Gastroesophageal sphincter (tissue), 4 donors: ENCODE measurements at places on chromosomes 5 and 9. TPM values are rescaled to one million over a fixed set of nuclear protein-coding genes. Genes with fewer than 3 reads are reported as not detected.

DNA sequence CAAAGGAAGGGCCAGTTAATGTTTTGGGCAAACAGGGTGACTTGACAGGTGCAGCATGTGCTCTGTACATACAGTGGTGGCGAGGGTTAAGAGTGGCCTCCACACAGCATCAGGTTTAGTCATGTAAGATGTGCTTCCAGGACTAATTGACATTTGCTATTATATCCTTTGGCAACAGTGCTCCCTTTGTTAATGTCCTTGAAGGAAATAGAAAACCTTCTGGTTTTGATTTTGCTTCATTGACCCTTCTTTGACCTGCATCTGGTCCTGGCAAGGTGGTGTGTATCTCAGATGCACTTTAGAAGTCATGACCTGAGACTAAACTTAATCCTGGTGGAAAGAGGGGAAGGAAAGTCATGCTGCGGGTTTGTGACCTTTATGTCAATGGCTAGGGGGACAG, 440.0 kb downstream of the ENC1 start:
- no peak for ATAC-seq

DNA sequence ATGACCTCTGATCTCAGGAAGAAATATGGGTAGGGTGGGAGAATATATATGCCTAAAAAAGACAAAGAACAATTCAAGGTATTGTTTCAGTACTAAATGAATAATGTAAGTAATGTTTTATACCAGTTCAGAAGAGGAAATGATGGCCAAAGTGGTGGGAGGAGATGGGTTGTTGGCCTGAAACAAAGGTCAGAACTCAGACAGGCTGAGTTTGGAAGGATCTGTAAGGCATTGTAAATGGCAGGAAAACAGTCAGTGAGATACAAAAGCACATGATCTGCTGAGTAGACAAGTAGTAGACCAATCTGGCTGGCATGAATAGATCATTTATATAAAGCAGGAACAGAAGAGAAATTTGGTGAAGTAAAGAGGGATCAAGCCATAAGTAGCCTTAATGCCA, 175.8 kb upstream of the PLCXD3 start:
- ATAC-seq: no peak

- no peak for ATAC-seq
Observed at GRCh38 chr9:81690251-81690851, 1.0 kb upstream of the TLE1 start.

DNA sequence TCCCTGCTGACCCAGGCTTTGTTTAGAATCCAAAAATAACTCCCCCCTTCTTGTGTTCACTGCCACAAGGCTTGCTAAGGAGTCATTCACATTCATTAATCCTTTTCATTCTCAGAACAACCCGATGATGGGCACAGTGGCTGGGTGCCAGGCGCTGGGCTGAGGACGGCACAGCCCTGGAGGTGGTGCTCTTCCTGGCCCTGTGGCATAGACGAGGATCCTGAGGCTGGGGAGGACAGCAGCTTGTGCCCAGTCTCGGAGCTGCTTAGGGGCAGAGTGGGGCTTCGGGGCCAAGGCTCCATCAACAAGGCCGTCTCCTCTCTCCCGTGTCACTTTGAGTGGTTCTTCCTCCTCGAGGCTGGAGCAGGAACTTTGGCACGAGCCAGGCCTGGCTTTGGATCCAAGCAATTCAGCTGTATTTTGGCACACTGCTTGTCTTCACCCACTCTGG, 166.7 kb downstream of the TTLL11 start:
- ATAC-seq: no peak

DNA sequence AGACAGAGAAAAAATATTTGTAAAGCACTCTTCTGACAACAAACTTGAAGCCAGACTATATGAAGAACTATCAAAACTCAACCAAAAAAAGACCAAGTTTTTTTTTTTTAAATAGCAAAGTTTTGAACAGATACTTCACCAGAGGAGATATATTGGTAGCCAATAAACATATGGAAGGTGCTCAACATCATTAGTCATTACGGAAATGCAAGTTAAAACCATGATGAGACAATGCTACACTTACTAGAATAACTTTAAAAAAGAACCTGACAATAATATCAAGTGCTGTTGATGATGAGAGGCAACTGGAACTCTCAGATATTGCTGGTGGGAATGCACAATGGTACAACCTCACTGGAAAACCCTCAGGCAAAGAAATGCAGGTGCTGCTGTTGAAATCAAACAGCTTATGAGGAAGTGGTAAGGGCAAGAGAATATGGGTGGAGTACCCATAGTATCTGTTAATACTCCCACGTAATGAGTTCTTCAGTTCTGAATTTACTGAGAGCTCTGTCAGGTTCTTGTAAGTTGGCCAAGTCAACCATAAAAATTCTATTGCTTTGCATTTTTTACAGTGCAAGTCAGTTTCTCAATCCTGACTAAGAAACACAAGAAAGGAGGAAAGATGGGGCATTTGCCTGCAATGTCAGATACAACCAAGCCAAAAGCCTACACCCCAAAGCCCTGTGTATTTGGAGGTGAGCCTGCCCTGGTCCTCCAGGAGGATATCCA, 87.3 kb upstream of the GNAQ start:
- no peak for ATAC-seq

GRCh38 chr9:134600836-134601638, 40.6 kb upstream of the COL5A1 start:
- no peak for ATAC-seq

GRCh38 chr9:34647084-34647403, 569 bp downstream of the GALT start:
- ATAC-seq: no peak

- no peak for ATAC-seq
Observed at GRCh38 chr9:127449332-127449966, 1.8 kb downstream of the RPL12 start.

Gene CTXN3
- not detected for total RNA-seq

Gene UBE2QL1
- 1.4 TPM for total RNA-seq

Gene SLC6A19
- total RNA-seq: not detected

Gene TEX53
- total RNA-seq: not detected
